NCI-H2029 (cell line): ENCODE measurements at places on chromosomes 7 and 10.

- no peak for DNase-seq
Measured at GRCh38 chr7:23011222-23011924, 2.6 kb downstream of the HYCC1 start.

DNA sequence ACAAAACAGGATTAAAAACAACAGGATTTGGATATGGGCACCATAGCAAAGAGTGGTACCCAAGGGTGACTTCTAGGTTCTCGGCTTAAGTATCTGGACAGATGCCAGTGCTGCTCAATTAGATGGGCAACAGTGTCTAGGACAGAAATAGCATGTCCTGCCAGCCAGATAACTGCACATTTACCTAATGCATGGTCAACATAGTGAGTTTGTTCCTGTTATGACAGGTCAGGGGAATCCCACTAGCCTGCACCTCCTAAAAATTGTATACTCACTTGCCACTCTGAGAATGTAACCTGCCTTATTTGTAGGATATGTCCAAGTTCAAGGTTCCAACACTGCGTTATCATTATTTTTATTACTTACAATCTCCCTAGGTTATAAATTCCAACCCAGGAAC, 471.7 kb downstream of the GRM8 start:
- peak; percentile 16 for DNase-seq

DNA sequence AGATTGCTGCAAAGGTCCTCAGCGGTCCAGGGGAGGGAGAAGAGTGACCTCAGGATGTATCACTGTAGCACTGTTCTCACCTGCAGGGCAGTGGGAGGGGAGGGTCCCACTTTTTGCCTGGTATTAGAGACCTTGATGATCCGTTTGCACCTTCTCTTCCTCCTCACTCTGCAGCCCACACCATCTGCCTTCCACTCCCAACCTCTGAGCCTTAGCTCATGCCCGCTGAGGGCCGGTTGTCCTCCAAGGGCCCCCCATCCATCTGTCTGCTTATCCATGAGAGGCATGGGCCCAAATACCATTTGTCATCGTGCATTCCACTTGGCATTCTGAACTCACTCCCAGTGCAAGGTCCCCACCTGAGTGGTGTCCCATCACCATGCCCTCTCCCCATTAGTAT, 64.6 kb upstream of the PCBD1 start:
- no peak for DNase-seq

- no peak for DNase-seq
Measured at GRCh38 chr10:26177341-26177740, 39.2 kb upstream of the GAD2 start.

GRCh38 chr7:80809545-80809944, 109.3 kb downstream of the SEMA3C start:
- no peak for DNase-seq

DNA sequence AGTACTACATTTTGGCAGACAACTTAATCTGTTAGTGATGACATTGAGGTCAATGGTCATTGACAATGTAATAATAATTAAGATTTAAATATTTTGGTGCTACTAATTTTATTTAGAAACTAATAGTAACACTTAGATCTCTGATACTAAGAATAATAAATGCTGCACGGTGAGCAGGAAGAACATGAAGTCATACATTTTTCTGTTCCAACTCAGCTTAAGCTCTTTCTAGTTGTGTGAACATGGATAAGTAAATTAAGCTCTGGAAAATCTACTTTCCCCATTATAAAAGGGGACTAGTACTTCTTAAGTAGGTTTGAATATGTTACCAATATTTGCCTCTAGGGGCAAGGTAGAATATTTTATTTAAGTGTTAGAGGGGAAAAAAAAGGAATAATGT, 65.9 kb upstream of the MEOX2 start:
- no peak for DNase-seq

- no peak for DNase-seq
Measured at GRCh38 chr7:98286093-98286539, 4.6 kb downstream of the BRI3 start.

DNA sequence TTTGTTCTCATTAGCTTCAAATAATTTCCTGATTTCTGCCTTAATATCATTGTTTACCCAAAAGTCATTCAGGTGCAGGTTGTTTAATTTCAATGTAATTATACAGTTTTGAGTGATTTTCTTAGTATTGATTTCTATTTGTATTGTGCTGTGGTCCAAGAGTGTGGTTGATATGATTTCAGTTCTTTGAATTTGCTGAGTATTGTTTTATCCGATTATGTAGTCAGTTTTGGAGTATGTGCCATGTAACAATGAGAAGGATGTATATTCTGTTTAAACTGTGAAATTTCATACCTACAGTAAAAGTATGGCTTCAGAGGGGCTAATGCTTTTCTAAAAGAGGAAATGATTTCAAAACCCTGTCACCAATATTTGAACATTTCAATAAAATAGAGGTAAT, 17.4 kb upstream of the GRM8 start:
- no peak for DNase-seq

GRCh38 chr10:13352519-13352918, 4.4 kb upstream of the SEPHS1 start:
- no peak for DNase-seq

- no peak for DNase-seq
Measured at GRCh38 chr7:118938845-118939244, 714.3 kb downstream of the ANKRD7 start.

- no peak for DNase-seq
Measured at GRCh38 chr7:41311301-41311700, 391.6 kb downstream of the INHBA start.

DNA sequence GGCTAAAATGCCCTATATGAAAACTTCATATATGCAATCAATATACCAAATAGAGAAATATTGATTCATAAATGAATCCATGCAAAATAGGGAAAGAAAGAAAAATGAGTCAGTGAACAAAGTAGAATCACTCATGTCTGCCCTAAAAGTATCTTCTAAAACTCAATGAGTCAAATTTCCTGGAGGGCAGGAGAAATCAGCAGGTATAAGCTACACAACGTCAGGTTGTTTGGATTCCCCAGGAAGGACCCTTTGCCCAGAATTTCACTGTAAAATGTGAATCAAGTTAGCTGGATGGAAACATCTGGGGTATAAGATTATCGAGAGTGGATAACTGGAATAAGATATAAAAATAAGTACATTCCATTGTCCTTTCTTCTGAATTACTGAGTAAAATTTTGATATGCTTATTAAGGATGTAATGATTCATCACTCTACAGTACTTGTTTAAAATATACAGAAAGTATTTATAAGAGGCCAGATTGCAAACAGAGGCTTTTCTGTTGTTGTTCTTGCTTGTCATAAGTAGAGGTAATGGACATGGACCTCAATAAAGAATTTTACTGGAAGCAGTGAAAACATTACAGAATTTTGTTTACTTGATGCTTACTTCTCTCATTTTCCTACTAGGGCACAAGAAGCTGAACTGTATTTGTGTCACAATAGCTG, 99.0 kb downstream of the AGMO start:
- no peak for DNase-seq

DNA sequence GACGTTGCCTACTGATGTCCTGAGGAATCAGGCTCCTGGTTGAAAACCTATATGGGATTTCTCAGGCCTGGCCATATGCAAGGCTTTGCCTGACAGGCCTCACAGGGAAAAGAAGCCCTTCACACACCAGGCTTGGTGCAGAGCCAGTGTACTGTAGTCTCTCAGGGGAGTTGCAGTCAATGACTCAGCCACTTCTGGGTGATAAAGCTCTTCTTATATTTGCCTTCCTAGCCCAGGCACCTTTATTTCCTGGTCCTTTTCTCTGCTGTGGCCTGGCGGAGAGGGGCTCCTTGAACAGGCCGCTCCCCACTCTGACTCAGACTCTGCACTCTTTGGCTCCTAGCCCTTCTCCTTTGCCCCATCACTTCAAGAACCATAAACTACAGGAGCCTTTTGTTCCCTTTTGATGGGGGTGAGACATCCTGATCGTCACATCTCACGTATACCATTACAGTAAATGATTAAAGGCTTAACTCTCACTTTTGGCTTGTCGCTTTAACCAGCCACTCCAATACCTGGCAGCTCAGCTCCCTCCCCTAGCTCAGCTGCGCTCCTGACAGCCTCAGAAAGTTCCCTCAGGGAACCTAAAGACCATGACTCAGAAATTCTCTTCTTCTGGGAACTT, 33.5 kb downstream of the DPY19L1 start:
- DNase-seq = peak; percentile 96

DNA sequence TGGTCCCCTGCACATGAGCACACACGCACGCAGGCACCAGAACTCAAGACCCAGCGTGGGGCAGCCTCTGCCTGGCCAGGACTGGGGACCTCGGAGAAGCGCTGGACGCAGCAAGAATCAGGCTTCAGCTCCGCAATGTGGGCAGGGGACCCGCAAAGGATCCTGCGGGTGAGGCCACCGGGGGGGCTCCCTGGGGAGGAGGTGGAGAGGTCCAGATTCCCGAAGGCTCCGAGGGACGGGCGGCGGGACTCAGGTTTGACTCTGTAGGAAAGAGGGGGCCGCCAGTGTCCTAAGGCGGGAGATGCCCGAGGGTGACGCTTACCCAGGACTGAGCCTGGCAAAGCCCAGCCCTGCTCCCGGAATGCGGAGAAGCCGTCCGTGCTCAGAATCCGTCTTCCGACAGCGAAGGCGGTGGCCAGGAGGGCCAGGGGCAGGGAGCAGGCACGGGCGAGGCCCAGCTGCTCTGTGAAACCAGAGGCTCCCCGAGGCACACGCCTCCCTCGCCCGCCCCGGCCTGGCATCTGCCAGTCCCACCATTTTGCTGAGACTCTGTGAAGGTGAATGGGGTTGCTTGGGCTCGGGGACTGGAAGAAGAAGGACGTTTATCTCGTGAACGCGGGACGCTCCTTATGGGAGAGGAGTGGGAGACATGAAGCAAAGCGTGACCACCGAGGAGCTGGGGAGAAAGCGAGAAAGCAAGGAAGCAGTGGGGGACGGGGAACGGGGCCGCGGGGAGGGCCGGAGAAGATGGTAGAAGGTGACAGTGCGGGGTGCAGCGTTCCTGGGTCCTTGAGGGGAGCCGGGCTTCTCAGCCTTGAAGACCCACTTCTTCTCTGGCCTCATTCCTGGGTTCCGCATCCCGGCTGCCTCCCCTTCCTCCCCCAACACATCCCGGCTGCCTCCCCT, 489.2 kb downstream of the PTPRN2 start:
- no peak for DNase-seq

DNA sequence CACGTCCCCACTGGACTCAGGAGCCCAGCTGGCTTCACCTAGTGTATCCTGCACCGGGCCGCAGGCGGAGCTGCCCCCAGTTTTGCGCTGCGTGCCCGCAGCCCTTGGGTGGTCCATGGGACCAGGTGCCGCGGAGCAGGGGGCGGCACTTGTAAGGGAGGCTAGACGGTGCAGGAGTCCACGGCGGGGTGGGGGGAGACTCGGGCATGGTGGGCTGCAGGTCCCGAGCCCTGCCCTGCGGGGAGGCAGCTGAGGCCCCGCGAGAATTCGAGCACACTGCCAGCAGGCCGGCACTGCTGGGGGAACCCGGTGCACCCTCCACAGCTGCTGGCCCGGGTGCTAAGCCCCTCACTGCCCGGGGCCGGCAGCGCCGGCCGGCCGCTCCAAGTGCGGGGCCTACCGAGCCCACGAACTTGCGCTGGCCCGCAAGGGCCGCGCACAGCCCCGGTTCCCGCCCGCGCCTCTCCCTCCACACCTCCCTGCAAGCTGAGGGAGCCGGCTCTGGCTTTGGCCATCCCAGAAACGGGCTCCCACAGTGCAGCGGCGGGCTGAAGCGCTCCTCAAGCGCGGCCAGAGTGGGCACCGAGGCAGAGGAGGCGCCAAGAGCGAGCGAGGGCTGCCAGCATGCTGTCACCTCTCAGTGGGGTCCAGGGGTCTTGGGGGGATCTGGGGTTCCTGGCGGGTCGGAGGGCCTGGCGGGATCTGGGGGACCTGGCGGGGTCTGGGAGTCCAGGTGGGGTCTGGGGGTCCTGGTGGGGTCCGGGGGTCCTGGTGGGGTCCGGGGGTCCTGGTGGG, 81.4 kb downstream of the VIPR2 start:
- no peak for DNase-seq
